ENCODE measurements at places on chromosomes 16 and 17.

- DNase-seq, result no peak
These were observed 68.5 kb downstream of the CDC27 start for GRCh38 chr17:47120521-47121095.

- DNase-seq, result no peak
These were observed 76.4 kb upstream of the C17orf78 start for GRCh38 chr17:37299257-37299980.

GRCh38 chr17:44932096-44932786 is 15.3 kb downstream of the KIF18B start:
- no peak for DNase-seq

GRCh38 chr17:79388556-79389295 is 222.1 kb downstream of the RBFOX3 start:
- DNase-seq, result no peak

DNA sequence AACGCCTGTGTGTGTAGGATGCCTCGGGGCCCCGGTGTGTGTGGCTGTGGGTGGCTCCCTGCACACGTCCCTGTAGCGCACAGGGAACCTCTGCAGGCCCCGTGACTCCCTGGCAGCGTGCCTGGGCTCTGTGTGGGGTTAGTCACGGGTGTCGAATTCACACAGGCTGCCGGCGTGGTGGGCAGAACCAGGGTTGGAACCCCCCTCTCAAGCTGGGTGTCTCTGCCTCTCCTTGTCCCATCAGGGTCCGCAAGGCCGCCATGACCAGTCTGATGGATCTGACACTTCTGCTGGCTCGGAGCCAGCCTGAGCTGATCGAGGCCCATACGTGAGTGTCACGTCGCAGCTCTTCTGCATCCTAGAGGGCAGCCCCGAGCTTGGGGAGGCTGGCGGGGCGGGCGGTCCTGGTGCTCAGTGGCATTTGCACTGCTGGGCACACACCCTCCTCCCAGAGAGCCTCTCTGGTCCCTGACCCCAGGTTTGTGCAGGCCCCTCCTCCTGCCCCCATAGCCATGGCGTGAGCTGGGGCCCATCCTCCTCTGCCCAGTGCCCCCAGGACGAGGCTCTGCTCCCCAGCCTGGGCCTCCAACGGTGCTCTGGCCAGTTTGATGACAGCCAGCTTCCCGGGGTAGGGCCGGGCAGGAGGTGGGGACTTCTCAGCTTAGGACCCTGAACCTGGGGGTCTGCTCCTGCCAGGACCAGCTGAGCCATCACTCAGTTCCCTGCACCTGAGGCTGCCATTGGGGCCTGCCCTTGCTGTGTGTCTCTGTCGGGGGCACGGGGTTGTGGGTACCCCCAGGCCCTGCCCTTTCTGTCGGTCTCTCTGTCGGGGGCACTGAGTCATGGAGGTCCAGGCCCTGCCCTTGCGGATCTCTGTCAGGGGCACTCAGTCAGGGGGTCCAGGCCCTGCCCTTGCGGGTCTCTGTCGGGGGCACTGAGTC is 88.1 kb upstream of the ZNF750 start:
- DNase-seq, result no peak

- no peak for DNase-seq
These were observed 54.7 kb upstream of the ZNF423 start for GRCh38 chr16:49910541-49911071.

DNA sequence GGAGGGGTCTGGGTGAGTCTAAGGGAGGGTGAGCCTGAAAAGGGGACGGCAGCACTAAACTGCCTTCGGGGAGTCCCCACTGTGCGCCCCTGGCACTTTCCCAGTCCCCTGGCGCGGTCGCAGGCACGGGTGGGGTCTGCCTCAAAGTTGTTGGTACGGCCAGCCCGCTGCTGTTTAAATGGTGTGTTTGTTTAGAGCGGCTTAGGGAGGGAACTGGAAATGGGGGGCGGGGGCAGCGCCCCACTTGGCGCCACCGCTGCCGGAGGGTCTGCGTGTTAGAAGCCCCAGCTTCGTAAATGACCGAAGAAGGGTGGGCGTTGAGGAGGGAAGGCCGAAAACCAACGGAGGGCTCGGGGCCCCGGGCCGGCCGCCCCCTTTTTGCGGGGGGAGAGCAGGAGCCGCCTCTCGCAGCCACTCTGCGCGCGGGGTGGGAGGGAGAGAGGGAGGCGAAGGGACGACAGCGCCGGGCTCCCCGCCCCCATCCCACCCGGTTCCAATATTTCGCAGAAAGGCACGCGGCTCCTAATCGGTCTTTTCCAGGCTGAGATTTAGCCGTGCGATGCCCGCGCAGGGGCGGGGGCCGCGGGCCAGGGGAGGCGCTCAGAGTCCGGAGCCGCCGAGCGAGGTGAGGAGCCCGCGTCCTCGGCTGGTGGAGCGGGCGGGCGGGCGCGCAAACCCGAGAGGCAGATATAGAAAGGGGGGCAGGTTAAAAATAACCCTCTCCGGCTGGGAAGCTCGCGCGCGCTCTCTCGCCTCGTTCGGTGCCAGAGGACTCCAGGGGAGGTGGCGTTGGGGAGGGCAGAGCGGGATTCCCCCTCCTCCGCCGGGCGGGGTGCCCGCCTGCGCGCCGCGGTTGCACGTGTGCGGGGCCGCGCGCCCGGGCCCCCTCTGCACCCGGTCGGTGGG is 54.9 kb downstream of the SREBF1 start:
- DNase-seq, result no peak

DNA sequence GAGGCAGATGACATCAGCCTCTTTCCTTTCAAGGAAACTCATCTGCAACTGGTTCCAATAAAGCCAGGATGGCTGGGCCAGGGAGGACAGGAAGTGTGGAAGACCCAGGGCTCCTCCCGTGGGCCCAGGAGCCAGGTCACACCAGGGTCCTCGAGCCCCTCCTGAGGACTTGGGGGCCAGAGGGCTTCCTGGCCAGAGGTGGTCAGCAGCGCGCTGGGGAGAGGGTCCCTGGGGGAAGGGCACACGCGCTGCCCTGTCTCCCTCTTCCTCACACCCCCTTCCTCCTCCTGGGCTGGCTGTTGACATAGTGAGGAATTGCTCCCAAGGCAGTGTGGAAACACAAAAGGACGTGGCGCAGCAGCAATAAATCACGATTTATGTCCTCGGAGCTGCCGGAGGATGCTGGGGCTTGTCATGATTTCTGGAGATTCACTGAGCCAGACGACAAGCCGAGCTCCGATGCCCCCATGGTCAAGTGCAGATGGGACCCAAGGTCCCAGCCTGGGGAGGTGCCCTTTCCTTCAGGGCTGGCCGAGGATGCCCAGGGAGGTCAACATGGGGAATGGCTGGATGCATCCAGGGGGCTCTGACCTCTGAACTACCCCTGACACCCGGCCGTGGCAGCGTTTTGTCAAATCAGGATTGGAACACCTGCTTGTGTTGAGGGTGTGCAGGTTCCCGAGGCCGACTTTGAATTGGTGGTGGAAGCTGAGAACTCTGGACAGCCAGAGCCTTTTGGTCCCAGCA is 152.6 kb downstream of the IRF8 start:
- no peak for DNase-seq

GRCh38 chr17:35708149-35708548 is 23.3 kb upstream of the RASL10B start:
- no peak for DNase-seq

- DNase-seq, result no peak
These were observed 453.2 kb upstream of the SOX9 start for GRCh38 chr17:71667661-71668060.

DNA sequence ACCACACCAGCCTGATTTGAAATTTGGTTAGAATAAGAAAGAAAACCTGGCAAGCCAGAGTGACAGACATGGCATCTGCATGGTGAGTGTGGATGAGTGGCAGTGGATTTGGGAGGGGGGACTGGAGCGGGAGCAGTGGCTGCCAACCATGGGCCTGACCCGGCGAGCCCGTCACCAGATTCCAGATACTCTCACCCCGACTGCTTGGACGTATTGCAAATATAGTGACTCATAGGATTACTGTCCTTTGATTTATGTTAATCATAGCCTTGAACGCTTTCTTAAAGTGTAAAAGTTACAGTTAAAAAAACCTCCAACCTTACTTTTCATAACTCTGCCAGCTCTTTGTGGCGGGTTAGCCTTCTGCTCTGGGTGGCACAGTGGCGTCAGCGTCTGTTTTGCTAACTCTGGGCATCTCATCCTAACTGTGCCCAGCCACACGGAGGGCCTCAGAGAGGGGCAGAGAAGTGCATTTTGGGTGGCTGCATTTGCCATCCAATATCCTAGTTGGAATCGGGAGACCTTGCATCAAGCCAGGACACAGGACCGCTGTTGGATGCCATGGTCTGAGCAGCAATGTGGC is 26.8 kb upstream of the FOXK2 start:
- no peak for DNase-seq
